ENCODE measurements at places on chromosomes 6 and 20.

GRCh38 chr6:140604786-140605185 lies 1230.3 kb upstream of the CITED2 start:
- no peak for DNase-seq

- DNase-seq, result no peak
Observed at GRCh38 chr6:144390202-144390601, 105.1 kb downstream of the UTRN start.

DNA sequence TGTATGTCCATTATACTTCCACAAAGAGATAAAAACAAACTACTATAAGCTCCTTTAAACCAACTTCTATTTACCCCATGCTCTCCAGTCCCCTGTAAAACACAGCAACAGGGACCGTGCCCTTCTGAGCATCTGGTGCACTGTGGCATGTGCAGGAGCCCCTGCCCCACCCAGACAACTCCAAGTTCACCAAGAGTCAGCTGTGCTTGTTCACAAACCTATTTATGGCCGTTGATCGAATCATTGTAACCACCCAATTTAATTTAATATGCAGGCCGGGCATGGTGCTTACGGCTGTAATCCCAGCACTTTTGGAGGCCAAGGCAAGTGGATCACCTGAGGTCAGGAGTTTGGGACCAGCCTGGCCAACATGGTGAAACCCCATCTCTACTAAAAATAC lies 13.7 kb upstream of the BLCAP start:
- DNase-seq, result no peak

GRCh38 chr6:146857980-146858347 lies 259.2 kb downstream of the ADGB start:
- DNase-seq, result no peak

- no peak for DNase-seq
Observed at GRCh38 chr6:124970243-124970642, 8.0 kb downstream of the RNF217 start.

DNA sequence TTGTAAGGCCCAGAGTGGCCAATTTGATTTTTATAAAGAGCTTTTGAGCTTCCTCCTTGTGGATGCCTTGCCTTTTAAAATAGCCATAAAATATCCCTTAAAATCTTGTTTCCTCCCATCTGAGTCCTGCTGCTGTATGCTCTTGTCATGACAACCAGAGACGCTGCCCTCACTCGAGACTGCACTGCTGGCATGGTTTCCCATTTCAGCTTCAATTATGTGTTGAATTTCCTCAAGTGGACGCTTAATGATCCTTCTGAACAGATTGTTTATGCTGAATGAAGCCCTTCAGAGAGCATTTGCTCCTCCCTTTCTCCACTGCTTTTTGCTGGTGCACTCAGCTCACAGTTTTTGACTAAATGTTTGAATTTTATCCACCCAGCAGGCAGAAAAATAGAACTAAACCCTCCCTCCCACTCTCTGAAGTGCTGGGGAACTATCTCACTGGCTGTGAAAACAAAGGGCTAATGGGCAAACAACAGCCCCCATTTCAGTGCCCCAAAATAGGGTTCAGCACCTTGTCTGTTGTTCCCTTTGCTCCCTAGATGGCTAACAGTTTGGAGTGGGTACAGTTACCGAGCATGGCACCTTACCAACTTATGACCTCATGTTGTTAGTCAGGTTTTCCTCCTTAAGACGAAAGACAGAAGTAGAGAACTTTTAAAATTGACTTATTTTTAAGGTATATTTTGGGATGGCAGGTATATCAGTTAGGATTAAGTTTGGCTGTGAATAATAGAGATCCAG lies 45.5 kb upstream of the RNF8 start:
- DNase-seq, result peak; percentile 75

DNA sequence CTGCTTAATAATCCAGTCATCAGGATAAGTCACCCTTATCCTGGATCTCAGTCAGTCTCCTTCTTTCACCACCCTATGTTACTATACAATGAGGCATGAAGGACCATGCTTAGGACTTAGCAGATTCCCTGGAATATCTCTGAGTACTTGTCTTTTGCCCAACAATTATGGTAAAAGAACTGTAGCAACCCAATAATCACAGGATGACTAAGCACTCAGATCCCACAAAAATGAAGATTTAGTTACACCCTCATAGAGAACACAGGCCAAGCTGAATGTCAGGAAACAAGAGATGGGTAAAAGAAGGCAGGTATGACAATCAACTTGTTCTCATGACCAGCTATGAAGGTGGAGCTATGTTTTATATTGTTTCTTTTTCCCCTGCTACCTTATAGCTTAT lies 91.4 kb downstream of the EDN1 start:
- DNase-seq, result no peak

DNA sequence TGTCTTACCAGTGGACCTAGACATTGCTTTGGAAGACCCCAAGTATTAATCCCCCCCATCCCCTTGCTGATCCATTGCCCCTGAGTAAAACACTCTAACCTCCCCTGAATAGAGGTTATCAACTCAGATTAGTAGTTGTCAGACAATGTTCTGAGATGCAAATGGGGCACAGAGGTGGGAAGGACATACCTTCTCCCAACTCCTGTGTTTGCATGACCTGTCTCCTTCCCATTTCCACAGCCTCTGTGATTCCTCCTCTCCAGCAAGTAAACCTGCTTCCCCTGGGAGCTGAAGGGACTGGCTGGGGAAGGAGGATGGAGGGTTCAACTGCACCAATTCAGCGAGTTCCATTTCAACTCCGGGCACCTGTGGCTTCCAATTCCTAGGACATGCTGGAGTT lies 199.8 kb upstream of the SASH1 start:
- no peak for DNase-seq

DNA sequence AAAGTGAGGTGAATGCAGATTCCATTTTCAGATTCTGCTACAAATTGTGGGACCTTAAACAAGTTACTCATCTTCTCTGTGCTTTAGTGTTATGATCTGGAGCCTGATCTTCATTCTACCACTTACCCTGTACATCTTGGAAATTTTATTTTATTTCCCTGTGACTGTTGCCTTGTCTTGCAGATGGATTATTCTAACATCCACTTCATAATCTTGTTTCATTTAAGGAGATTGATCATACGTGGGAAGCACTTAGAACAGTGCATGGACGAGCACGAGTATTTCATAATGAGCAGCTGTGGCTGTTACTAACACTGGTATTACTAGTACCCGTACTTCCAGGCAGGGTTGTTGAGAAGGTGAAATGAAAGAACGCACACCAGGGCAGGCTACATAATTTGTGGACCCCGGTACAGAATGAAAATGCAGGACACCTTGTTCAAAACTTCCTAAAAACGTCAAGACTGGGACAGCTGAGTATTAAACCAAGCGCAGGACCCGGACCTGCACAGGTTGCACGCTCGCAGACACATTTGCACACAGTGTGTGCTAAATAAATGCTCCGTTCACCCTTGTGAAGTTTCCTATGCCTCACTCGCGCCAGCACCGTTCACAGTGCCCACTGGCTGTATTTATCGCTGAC lies 535 bp upstream of the CCDC170 start:
- no peak for DNase-seq

GRCh38 chr6:43829470-43829869 lies 59.5 kb downstream of the VEGFA start:
- DNase-seq, result no peak

GRCh38 chr6:114382406-114382805 lies 39.6 kb upstream of the HS3ST5 start:
- DNase-seq, result no peak

GRCh38 chr6:32692019-32692418 lies 25.6 kb upstream of the HLA-DQB1 start:
- no peak for DNase-seq

DNA sequence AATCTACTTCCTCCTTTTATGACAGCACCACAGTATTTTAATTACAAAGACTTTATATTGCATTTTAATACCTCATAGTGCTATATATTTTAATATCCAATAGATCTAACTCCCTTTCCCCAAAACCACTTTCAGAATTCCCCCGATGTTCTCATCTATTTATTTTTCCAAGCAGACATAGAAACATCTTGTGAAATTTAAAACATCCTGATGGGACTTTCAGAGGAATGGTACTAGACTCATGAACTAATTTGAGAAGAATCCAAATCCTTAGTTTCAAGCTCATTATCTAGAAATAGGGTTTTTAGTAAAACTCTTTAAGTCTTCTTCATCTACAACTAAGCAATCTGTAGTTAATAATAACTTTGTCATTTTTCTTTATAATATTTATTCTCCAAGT lies 97.0 kb downstream of the TRERF1 start:
- DNase-seq, result no peak

GRCh38 chr6:149567945-149568585 lies 1.9 kb downstream of the GINM1 start:
- DNase-seq, result no peak

- no peak for DNase-seq
Observed at GRCh38 chr20:25293507-25293906, 45.6 kb downstream of the PYGB start.

DNA sequence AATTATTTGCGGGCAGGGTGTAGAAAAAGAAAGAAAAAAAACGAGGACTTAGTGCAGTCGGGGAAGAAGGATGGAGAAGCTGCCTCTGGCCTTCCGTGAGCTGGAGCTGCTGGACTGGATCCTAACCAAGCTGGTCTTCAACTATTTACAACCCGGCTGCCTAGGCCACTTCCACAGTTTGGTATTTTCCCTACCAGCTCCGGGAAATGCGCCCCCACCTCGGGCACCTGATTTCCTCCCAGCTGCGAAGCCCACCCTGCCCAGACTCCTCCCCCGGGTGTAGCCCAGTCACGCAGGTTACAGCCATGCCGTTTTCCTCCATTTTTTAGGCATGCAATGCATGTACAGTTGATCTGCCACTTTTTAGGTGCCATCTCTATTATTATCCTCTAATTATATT lies 21.2 kb downstream of the THEMIS start:
- DNase-seq, result peak; percentile 19

DNA sequence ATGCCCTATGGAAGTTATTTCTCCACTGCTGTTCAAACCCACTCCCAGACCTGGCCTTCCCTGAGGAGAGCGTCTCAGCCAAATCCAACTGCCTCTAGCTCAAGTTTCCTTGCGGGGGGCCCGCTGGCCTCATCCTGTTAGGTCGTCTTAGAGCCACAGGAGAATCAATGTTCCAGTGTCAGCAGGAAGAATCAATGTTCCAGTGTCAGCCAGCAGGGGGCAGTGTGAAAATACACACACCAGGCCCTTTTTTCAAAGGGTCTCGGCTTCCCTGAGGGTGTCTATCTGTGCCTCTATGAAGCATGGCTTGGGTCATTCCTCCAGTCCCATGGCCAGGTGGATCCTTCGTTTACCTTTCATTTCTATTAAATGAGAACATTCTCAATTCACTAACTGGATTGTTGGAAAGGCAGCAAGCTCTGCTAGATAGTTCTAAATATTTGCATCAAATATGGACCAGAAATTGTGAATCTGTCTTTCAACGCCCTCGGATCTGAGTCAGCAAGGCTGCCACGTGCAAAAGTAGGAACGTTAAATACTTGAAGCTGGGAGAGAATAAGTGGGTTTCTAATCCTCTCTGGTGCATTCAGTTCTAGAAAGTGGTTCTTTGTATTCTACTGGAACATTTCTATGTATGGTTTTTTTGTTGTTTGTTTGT lies 19.2 kb downstream of the PRND start:
- no peak for DNase-seq

All from NCI-H2107 (cell line).